ENCODE measurements at places on chromosomes 12 and 14.
A peak's percentile ranks its signal among the peaks of the same experiment; 100 is the strongest.

GRCh38 chr14:40229676-40230075 lies 797.4 kb upstream of the FBXO33 start:
- DNase-seq = no peak

DNA sequence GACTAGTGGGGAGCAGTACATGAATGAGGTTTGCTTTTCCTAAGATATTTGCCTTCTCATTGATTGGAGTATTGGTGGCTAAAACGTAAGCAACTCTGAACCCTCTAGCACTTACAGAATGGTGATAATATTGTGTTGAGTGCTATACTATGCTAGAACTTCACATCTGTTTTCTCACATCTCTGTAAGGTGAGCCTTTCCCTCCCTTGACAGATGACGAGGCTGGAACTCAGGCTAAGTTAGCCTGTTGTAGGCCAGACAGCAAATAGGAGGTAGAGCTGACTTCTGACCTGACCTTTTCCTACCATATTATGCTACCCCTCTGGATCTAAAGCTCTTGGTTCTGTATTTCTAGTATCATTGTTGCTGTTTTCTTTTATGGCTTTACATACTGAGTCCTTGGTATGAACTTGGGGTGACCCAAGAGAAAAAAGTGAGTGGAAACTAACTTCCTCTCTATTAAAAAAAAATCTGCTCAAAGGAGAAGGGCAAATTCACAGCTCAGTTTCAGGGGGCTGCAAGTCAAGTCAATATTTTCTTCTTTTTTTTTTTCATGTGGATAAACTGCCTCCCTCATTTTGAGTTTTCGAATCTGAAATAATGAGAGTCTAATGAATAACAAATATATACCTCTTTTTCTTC lies 85.9 kb downstream of the CRADD start:
- DNase-seq = no peak

GRCh38 chr12:54301428-54302048 lies 723 bp upstream of the NFE2 start:
- DNase-seq = peak; percentile 94

- DNase-seq = no peak
Observed at GRCh38 chr12:39393890-39394289, 49.0 kb downstream of the KIF21A start.

- DNase-seq = no peak
Observed at GRCh38 chr12:129193263-129193871, 340.1 kb downstream of the GLT1D1 start.

- peak; percentile 73 for DNase-seq
Observed at GRCh38 chr12:24496755-24497154, 452.1 kb downstream of the BCAT1 start.

- no peak for DNase-seq
Observed at GRCh38 chr12:131959116-131959515, 9.4 kb downstream of the EP400 start.

DNA sequence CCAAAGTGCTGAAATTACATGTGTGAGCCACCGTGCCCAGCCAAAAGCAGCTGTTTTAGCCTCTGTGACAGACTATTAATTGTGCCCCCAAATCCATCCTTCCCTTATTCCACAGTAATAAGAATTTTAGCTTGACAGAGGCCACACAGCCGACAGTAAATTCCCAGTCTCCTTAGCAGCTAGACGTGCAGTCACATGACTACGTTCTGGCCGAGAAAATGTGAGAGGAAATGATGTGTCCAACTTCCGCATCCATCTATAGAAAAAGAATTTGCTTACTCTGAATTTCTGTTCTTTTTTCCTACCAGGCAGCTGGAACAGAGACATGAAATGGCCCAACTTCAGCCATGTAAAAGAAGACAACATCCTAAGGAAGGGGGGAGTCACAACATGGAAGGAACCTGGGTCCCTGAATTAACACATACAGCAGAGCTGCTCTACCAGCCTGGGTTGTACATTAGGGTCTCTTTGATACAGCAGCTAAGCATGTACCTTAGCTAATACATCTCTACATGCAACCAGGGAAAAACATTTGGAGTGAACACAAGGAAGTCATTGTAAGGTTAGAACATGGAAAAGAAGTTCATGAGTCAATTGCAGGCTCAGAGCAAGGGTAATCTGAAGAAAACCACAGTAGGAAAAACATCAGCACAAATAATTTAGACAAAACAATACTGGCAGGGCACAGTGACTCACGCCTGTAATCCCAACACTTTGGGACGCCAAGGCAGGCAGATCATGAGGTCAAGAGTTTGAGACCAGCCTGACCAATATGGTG lies 35.5 kb downstream of the CIT start:
- DNase-seq = no peak

DNA sequence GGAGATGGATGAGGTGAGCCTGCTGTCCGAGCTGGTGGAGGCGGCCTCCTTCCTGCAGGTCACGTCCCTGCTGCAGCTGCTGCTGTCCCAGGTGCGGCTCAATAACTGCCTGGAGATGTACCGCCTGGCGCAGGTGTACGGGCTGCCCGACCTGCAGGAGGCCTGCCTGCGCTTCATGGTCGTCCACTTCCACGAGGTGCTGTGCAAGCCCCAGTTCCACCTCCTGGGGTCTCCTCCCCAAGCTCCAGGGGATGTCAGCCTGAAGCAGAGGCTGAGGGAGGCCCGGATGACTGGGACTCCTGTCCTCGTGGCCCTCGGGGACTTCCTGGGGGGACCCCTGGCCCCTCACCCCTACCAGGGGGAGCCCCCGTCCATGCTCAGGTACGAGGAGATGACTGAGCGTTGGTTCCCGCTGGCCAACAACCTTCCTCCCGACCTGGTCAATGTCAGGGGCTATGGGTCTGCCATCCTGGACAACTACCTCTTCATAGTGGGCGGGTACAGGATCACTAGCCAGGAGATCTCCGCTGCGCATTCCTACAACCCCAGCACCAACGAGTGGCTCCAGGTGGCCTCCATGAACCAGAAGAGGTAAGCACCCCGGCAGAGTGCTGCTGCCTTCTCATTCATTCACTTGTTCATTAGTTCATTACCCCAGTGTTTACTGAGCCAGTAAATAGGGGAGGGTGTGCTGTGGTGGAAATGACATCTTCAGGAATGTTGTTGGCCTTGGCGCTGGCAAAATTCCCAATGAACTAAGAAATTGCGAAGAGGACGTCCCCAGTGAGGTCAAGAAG lies 774 bp upstream of the MANSC4 start:
- peak; percentile 72 for DNase-seq

GRCh38 chr14:54085841-54086240 lies 129.2 kb upstream of the BMP4 start:
- no peak for DNase-seq

GRCh38 chr12:90153827-90154226 lies 445.2 kb upstream of the ATP2B1 start:
- DNase-seq = no peak

DNA sequence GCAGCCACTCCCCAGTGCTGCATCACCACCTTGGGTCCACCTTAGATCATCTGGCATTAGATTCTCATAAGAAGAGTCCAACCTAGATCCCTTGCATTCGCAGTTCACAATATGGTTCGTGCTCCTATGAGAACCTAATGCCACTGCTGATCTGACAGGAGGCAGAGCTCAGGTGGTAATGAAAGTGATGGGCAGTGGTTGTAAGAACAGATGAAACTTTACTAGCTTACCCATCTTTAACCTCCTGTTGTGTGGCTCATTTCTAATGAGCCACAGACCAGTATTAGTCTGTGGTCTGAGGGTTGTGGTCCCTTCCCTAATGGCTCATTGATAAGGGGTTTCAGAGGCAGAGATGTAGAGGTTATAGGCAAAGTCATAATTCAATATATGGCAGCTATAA lies 615.9 kb upstream of the MIS18BP1 start:
- no peak for DNase-seq

DNA sequence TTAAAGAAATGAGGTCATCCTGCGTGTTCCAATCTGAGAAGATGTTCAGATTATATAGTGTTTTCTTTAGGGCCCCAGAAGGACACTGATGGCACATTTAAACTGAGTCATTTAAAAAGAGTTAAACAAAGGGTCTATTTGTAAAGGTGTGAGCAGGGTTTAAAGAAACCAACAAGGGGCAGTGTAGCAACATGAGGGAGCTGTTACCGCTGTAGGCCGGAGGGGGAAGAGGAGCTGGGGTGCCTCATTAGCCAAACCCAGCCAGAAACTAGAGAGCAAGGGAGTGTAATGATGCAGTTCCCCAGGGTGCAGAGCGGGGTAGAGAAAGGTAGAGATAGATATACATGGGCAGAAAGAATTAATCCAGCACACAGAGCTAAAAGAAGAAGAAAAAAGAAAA lies 160.4 kb downstream of the TBX5 start:
- peak; percentile 31 for DNase-seq

DNA sequence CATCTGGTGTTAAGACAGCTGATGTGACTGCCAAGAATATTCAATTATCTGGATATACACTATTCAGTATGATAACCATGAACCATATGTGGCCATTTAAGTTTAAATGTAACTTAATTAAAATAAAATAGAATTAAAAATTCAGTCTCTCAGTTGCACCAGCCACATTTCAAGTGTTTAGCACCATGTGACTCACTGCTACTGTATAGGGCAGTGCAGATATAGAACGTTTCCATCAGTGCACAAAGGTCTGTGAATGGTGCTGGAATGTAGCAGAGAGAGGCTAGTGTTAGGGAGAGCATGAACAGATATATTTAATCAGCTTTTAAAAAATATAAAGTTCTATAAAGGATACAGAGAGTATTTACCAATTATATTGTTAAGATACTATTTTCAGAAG lies 28.7 kb downstream of the ARID4A start:
- DNase-seq = no peak

DNA sequence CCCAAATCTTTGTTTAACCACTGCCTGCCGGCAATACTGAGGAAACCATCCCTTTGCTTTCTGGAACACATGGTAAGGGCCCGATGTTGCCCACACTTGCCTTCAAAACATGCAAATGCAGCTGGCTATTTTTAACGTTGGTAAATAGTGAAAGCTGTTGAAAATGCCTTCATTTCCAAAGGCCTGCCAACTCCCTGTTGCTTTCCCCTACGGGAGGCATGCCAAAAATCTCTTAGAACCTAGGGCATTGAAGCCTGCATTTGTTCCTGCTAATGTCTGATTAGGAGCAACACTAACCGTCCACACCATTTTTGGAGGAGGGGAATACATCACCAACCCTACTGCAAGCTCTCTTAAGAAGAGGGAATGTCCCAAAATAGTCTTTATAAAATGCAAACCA lies 152.6 kb upstream of the NOS1 start:
- no peak for DNase-seq

DNA sequence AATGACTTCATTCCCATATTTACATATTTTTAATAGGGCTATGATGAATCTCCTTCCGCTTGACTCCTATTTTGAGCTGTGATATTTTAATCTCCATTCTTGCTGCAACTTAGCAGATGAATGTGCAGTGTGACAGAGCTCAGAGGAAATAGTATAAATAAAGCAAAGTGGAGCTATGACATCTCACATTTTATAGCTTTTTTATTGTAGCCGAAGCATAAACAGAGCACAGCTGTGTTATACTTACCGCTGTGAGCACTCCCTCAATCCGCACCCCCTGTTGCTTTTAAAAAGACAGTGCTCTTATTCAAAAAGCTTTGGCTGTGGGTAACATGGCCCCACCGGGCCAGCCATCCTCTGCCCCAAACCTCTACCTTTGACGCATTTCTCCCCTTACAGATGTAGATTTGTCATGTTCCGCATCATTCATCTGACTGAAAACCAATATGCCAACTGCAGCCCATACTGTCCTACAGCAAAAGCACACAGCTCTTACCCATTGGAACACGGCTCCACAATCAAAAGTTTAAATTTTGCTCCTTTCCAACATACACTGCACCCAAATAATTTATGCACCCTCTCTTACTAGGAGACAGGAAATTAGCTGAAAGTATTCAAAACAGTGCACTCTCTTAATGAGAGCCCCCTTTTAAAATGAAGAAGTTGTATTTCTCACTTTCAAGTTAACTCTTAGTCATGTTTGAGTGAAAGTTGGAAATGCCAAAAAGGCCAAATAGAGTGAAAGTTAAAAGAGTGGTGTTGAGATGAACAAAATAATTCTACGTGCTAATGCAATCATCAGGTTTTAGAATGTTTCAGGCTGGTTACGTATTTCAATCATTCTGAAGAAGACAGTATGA lies 429.3 kb upstream of the SOX5 start:
- no peak for DNase-seq
